ENCODE measurements at places on chromosomes 5 and 9.

- DNase-seq: no peak
These were observed 67.6 kb downstream of the TLE4 start for GRCh38 chr9:79639354-79639753.

DNA sequence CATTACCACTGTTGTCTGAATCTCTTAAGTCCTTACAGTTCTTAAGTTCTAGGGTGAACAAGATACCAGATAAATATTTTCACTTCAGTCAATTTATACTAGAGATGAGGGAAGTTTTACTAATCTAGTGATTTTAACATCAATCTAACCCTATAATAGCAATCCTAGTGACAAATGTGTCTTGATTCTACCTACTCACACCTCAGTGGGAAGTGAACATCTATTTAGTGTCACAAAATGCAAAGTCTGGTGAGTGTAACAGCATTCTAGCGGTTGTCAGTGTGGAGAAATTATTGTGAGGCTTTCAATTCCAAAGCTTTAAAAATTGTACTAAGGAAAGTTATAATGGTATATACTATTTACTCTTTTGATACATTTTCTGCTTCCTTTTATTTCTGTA, 225.8 kb upstream of the CYLC2 start:
- no peak for DNase-seq

- DNase-seq: no peak
These were observed 203.7 kb downstream of the ADAMTS12 start for GRCh38 chr5:33688066-33688465.

DNA sequence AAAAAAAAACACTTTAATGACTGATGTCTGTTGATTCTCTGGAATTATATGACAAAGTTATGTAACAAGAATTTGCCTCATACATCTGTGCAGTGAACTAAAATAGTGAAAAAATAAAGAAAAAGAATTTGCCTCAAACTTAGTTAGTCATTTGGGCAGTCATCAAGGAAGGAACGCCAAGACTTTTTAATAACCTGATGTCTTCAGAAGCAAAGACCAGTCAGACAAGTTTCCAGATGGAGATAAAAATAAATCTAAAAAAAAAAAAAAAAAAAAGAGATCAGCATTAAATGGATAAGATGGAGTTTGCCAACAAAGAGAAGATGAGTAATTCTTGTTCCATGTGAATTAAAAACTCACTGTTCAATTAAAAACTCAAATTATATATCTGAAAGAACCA, 52.3 kb upstream of the JMY start:
- DNase-seq: no peak

- no peak for DNase-seq
These were observed 9.7 kb upstream of the C9orf152 start for GRCh38 chr9:110217656-110218099.

GRCh38 chr5:68240202-68240601, 24.6 kb downstream of the PIK3R1 start:
- DNase-seq: no peak

DNA sequence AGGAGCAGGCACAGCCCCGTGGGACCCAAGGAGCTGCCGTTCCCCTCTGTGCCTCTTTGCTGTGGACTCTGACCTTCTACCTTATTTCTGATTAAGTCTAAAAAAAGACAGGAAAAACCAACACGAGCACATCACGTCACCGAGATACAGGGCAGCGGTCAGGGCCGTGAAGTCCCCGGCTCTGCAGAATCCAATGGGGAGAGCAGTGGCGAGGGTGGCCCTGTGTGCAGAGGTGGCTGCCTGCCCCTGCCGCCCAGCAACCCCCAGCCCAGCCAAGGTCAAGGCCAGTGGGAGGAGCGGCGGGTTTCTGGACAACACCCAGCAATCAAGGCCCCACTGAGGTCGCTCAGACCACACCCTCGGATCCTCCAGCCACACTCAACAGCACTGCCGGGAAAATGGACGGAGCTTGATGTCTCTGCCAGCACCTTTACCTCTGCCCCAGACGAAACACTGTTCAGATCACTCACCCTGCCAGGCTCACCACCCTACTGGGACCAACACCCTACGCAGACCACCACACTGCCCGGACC, 32.7 kb upstream of the SLC9A3 start:
- DNase-seq: no peak

- DNase-seq: no peak
These were observed 421.7 kb downstream of the SPATA31D1 start for GRCh38 chr9:82410306-82410705.

GRCh38 chr5:7868427-7868772, 431 bp downstream of the FASTKD3 start:
- DNase-seq: no peak

DNA sequence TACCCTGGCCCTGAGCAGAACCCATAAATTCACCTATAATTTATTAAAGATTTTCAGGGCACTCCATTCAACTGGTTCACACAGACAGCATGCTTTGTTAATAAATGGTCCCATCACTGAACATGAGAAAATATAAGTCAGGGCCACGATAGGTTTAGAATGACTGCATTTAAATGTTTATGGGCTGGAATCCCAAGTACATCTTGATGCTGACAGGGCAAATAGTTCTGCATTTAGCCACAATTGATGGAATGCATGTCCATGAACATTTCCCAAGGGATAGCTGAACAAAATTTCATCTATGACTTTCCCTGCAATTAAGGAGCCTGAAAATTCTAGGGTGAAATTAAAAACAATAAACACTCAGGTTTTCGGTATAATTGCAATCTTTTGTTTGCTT, 124.5 kb downstream of the CAAP1 start:
- DNase-seq: no peak

- no peak for DNase-seq
These were observed 68.8 kb downstream of the KIF4B start for GRCh38 chr5:155082401-155082800.

DNA sequence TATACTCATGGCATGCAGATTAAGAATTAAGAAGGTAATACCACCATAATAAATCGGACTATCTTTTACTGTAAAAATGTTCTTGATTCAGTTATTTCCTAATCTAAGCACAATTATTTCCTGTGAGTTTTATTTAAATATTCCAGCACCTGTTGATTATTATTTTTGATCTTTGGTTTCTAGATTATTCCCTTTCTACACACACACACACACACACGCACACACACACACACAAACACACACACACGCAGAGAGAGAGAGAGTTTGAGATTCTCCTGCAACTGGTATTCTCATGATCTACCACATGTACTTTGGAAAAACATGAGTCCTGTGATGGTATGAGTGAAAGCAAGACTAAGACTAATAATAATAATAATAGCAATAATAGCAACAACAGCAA, 17.0 kb upstream of the CKMT2 start:
- DNase-seq: no peak

DNA sequence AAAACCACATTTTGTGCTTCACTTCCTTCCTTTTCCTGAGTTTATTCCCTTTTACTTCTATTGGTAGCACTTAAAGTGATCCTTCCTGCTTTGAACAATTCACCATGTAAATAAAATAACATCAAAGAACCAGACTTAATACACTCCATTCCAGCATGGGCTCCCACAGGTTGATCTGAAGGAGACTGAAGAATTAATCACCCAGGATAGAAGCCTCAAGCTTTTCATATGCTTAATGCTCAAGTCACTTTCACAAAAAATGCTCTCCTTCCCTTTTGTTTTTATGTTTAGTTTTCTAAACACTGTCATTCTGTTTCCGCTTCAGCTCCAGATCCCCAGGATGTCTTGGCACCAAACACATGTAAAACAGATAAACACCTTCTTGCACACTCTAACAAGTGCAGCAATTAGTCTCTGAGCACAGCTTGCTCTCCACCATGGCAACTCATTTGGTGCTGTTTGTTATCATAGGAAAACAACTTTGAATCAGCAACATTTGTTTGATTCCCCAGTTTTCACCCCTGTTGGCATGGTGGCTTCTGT, 37.0 kb downstream of the DMRTA1 start:
- DNase-seq: no peak

DNA sequence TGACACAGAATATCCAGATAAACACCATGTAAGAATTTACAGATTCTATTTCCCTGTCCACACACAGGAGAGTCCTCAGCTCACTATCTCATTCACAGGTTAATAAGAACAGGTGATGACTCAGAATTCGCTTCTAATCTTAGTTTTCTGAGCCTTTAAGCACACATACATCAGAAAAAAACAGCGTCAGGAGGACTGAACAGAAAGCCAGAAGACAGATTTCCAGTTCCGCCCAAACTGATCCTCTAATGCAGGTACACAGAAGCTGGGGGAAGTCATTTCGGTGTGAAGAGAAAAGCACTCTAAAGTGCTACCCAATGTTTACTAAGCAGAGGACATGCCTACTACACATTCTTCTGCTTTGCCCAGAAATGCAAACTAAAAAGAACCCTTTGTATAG, 1.6 kb downstream of the CEMIP2 start:
- DNase-seq: no peak

- no peak for DNase-seq
These were observed 80.7 kb downstream of the GRIA1 start for GRCh38 chr5:153571162-153571561.

- DNase-seq: no peak
These were observed 122.5 kb upstream of the RUSC2 start for GRCh38 chr9:35367451-35367850.

DNA sequence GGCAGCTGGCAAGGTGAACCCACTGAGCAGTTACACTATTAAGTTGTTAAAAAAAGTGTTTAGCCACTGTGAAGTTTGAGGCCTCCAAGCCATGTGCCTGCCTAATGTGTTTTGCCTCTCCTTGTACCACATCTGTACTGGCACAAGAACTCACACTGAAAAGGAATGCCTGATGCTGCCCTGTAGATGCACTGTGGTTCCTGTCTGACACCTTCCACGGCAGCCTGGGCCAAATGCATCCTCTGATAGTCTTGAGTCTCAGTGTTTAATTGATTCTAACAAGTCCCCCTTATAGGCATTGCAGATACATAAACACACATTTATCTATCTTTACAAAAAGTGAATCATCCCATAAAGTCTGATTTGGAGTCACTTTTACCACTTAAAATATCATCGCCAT, 169.9 kb downstream of the TTC39B start:
- DNase-seq: no peak

- DNase-seq: no peak
These were observed 241.6 kb upstream of the CD180 start for GRCh38 chr5:67437905-67438845.

DNA sequence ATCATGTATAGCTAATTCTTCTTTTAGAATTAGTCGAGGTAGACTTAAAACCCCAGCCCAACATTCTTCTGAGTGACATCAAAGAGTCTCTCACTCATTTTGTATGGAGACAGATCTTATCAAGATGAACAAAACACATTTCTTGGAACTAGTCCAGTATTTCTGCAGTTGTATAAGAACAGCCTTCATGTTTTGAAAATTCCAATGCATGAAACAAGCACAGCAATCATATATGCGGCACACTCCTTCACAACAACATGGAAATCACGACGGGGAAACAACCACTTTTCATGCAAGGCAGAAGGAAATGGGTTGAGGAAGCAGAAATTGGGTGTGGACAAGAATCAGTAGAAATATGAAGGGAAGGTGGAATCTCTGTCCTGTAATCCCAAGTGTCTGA, 113.8 kb downstream of the PLK2 start:
- DNase-seq: no peak

GRCh38 chr9:3262826-3263529, 262.8 kb downstream of the RFX3 start:
- DNase-seq: no peak

DNA sequence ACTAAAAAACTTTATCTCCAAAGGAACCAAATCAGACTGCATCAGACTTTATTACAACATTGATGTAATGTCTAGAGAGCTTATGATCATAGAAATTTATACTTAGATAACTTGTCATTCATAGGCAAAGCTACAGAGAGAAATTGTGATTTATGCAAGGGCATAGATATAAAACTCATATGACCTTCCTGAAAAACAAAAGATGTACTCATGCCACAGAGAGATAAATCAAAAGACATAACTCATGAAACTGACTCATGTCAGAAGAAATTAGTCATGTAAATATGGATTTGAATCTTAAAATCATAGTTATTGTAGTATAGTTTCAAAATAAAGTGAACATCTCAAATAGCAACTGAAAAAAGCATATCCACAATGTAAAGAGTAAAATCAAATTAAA, 186.2 kb downstream of the GABBR2 start:
- DNase-seq: no peak

GRCh38 chr5:50702615-50703366, 36.4 kb downstream of the PARP8 start:
- no peak for DNase-seq

- DNase-seq: peak; percentile 91
These were observed at the start of gene MLLT3 for GRCh38 chr9:20622330-20623020. Gene MLLT3, minus strand, starts transcription at chr9:20622499.

DNA sequence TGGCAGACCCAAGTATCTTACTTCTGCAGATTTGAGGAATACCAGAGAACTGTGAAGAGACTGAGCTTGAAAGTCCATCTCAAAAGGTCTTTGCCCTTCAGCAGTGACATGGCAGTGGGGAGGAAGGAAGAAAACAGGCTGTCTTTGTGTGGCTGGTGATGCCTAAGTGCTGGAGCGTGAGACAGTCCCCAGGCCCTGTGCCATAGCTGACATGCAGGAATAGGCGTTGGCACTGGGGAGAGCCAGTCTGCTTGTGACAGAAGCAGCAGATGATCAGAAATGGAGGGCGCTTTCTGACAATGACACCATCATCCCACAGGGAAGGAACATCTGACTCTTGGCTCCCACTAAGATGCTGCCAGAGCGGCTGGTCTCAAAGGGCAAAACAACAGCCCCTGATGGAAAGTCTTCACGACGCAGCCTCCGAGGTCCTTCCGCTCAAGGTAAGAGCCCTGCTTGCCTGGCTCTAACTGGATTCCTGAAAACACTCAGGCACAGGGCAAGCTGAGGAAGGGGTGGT, 15.5 kb upstream of the GLRX start:
- no peak for DNase-seq

DNA sequence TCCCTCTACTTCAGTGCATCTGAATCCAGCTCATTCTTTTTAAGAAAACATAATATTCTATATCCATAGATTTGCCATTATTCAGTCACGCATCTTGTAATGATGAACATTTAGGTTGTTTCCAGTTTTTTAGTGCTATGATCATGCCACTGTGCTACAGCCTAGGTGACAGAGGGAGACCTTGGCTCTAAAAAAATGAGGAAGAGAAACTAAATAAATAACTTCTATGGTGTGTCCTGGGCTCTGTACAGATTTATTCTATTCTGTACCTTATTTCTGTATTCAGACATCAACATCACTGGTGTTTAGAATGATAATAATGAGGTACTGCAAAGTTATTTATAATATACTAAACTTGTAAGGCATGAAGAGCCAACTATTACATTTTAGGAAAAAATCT, 45.9 kb downstream of the PDE8B start:
- no peak for DNase-seq

GRCh38 chr5:36561601-36562000, 44.8 kb upstream of the SLC1A3 start:
- no peak for DNase-seq
